ENCODE measurements at places on chromosomes 5 and 9.

GRCh38 chr9:18359335-18359734 lies 114.6 kb upstream of the ADAMTSL1 start:
- no peak for DNase-seq

DNA sequence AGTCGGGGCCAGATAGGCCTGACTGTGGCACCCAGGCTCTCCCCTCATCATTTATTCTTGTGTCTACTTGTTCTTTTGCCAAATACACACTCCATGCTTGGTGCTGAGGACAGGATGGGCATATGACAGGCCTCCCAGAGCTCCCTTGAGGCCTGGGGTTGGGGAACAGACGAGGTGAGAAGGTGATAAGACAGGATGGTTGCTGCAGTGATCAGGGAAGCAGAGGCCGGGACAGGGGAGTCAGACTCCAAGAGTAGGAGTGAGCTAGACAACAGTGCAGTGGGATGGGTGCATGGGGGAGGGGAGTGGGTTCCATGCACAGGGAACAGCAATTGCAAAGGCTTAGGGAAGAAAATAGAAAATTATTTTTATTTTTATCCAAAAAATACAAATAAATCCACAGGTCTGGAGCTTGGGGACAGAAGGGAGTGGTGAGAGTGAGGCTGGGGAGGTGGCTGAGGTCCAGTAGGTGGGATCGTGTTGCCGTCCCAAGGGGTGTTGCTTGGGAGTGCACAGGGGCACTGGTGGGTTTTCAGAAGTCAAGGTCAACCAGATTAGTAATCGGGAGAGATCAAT lies 3.4 kb upstream of the AMBP start:
- DNase-seq, result no peak

DNA sequence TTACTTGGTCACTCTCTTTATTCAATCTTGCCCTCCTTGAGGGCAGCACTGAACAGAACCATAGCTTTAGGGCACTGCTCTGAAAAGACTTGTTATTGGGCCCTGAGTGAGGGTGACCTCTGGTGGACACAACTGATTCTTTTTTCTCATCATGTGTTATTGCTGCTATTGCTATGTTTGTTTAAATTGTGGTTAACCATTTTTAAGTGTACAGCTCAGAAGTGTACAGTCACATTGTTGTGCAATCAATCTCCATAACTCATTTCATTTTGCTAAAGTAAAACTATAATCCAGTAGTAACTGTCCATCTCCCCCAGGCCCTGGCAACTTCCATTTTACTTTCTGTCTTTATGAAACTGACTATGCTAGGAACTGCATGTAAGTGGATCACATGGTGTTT lies 351.1 kb upstream of the RIOK2 start:
- no peak for DNase-seq

DNA sequence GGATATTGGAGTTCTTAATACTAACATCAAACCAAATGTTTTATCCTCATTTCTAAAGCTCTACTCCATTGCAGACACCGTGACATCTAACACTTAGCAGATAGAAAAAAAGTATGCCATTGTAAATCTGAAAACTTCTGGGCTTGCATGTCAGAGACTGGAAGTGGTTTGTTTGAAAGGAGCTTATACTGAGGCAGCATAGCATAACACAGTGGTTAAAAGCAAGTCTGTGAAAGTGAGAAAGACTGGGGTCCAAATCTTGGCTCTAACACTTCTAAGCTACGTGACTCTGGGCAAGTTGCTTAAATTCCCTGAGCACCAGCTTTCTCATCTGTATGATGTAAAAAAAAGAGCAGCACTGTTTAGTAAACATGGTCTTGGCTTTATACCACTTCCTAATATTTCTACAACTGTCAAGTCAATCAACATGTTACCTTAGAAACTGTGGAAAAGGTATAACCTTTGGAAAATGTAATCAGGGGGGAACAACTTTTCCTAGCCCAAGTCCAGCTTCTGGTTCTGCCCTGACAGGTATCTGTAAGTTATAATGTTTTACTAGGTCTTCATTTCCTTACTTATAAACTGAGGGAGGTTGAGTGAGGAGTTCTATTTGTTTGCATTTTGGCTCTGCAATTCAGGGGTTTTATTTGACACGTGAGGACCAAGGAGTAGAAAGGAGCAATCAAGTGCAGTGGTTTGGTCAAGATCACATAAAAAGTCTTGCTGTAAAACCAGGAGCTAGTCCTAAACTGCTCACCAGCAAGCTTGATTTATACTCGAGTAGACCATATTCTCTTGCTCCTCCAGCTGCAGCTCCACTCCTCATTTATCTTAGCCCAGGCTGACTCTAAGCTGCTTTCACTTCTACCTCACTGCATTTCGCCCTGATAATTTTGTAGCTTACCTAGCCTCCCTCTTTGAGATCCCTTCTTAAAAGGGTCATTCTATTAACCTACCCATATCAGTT lies 541.0 kb downstream of the RAB3C start:
- peak; percentile 19 for DNase-seq

- DNase-seq, result no peak
Observed at GRCh38 chr5:151107084-151107483, 26.2 kb upstream of the TNIP1 start.

- no peak for DNase-seq
Observed at GRCh38 chr5:10975945-10976344, 214.9 kb upstream of the DAP start.

DNA sequence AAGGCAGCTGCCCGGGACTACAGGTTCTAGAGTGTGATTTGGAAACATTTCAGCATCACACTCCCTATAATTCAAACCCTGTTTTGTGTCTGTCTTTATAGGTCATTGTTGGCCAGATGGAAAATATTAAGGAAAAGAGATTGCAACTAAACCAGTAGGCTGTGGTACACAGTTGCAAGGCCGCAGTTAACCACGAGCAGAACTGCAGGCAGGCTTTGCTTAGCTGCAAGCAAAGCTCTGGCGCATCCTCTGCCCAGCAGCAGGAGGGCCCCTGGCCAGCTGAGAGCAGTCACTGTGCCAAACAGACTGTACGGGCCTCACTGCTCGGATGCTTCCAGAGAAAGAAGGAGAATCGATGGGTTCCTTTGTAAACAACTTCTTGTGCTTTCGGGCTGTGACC lies 204.5 kb downstream of the DENND1A start:
- DNase-seq, result no peak
